A549 treated with CORT108297 at 1 μM for 4 hours (cell line): ENCODE measurements at places on chromosomes 2 and 18. TPM values are rescaled to one million over a fixed set of nuclear protein-coding genes. Genes with fewer than 3 reads are reported as not detected.

PRSS56 gene
- total RNA-seq = 0.07 to 0.22 TPM (median 0.15 TPM) in 5 replicates

CCL20 gene
- 2.7 to 7.7 TPM (median 5.4 TPM) in 5 replicates for total RNA-seq

CDKL4 gene
- 0.15 TPM in 1 of 5 replicates, not detected in the others for total RNA-seq

MLPH gene
- 251 to 312 TPM (median 290 TPM) in 5 replicates for total RNA-seq

UGT1A1 gene
- 0.58 to 1.6 TPM (median 0.94 TPM) in 5 replicates for total RNA-seq
